ENCODE measurements at places on chromosomes 3 and 15.
A peak's percentile ranks its signal among the peaks of the same experiment; 100 is the strongest.

- no peak for DNase-seq
Observed at GRCh38 chr15:45637552-45638033, 2.8 kb downstream of the SQOR start.

- DNase-seq: no peak
Observed at GRCh38 chr15:81863162-81863561, 182.7 kb downstream of the MEX3B start.

- no peak for DNase-seq
Observed at GRCh38 chr15:60555806-60556205, 76.9 kb upstream of the ICE2 start.

DNA sequence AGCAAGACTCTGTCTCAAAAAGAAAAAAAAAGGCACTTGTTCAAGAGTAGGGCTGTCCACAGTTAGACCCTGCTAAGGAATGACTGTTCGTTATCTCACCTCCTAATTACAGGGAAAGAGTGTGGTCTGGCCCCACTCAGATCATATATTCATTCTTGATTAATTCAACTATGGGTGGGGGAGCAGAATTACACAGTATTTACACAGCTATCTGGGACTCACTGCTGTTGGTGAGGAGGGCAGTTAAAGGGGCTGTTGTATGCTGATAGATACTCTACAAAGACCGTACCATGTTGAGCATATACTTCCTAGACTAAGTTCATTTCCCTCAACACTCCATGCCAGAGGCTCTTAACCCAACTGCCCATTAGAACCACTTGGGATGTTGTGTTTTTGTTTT lies 3.8 kb upstream of the ZNF620 start:
- DNase-seq: no peak

DNA sequence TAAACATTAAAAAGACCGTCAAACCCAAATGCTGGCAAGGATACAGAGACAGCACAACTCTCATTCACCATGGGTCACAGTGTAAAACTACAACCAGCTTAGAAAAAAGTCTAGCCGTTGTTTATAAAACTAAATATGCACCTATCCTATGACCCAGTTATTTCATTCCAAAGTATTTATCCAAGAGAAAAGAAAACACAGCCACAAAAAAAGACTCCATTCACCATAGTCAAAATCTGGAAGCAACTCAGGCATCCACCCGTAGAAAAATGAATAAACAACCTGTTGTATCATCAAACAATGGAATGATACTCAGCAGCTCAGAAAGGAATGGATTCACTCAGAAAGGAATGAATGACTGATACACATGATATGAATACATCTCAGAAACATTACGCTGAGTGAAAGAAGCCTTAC lies 28.6 kb downstream of the PLD1 start:
- DNase-seq: no peak

GRCh38 chr3:113731694-113732093 lies 14.4 kb downstream of the NAA50 start:
- DNase-seq: no peak

DNA sequence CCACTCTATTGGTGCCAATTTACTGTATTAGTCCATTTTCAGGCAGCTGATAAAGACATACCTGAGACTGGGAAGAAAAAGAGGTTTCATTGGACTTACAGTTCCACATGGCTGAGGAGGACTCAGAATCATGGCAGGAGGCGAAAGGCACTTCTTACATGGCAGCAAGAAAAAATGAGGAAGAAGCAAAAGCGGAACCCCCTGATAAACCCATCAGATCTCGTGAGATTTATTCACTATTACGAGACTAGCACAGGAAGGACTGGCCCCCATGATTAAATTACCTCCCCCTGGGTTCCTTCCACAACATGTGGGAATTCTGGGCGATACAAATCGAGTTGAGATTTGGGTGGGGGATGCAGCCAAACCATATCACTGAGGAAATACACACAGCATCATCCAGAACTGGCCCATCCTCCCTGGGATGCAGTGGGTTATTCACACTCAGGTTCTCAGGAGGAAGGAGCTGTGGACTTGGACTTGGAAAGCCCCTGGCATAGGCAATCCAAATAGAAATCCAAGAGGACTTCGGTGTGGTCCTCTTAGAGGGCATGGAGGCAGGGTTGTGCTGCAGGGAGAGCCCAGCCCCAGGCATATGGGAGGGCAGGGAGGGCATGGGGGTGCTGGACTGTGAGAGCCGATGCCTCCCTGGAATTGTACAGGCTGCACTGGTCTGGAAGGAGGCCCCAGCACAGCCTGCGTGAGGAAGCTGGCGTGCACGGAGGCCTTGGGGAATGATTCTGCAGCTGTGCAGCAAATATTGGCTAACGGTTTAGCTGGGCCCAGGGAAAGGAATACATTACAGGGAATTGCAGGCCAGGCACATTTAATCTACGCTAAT lies 62.9 kb downstream of the EFCAB12 start:
- no peak for DNase-seq

- DNase-seq: no peak
Observed at GRCh38 chr15:90667073-90667754, 49.9 kb upstream of the BLM start.

DNA sequence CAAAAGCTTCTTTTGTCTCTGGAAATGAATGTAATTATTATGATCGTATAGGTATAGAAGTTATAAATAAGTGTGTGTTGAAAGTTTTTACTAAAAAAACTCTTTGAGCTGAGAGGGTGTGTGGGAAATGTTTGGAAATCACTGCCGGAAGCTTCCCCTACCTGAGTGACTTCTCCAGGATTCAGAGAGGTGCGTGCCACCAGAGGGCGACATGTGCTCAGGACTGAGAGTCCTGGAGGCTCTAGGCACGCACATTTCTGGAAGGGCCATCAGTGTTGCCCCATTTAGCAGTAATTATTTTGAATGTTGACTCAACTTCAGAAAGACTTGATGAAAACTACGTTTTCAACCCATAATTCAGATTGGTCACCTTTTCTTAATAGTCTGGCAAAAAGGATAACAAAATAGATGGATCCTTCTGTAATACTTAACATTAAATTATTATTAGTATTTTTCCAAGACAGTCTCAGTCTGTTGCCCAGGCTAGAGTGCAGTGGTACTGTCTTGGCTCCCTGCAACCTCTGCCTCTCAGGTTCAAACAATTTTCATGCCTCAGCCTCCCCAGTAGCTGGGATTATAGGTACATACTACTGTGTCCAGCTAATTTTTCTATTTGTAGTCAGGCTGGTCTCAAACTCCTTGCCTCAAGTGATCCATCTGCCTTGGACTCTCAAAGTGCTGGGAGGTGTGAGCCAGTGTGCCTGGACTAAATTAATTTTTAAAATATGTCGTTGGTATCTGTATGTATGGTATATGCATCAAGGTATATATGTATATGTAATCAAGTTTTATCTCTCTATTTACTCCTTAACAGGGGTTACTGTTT lies 34.5 kb downstream of the GPR171 start:
- DNase-seq: peak; percentile 65

DNA sequence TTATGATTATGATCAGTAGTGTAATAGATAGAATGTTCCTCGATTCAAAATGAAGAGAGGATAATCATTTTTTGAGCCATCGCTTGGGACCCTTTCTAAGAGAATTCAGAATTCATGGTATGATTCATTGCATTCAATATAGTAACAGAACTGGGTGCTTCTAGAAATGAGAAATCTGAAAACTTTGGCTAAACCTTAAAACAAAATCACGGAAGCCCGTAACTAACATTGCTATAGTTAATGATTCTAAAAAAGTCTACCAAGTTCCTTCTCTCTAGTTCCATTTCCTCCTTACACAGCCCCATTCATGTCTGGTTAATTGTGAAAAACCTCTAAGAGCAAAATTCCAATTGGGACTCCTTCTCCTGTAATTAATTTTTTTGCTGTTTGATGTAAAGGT lies 217.1 kb downstream of the GBE1 start:
- no peak for DNase-seq

DNA sequence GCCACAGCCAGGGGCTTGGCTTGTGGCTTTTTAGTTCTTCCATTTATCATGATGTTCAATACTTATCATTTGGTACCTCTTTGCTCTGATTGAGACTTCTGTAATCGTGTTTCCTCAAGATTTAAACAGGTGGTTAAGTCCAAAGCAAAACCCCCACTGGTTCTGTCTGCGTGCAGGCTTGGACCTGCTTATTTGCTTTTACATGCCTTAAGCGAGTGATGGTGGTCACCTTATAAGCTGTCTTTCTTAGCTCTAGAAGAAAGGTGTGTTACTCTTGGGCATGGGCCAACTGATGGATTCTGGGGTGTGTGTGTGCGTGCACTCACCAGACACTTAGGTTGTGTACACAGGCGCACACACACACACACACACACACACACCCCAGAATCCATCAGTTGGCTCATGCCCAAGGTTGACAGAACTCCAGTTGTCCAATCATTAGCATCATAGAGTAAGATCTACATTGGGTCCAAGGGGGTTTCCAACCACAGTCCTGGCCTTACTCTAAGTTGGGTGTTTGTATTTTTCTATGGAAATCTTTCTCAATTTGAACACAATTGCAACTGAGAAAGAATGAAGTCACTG lies 1.2 kb downstream of the MYZAP start:
- no peak for DNase-seq

GRCh38 chr15:44370830-44371229 lies 56.6 kb upstream of the CTDSPL2 start:
- no peak for DNase-seq

DNA sequence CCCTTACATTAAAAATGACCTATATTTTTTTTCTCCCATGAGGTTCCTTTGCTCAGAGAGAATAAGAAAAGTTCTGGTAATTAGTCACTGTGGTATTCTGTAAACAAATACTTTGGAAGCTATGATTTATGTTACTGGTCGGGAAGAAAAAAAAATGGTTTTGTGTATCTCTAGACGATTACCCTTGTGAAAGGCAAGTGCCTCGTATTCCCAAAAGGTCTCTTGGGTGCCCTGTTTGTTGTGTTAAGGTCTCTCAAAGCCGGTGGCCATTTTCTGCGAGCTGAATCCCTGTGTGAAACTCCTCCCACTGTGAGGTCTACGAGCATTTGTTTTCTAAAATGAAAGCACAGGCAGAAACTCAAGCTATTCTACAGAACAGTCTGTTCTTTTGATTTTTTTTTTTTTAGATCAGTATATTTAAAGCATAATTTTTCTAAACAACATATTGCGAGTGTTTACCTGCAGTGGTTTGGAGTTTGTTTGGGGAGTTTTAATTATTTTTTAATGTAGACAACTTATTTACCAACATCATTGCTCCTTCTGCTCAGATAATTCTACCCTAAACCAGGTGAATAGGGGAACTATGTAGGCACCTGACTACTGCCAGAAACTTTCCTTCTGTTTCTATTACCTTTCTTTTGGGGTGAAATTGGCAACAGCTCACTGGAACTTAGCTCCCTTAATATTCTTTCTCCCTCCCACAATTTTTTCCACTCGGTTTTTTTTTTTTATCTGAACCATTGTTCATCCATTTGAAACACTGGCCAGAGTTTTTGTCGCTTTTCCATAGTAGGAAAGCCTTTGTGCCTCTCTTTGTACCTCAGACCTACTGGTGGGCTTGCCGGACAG lies 44.0 kb downstream of the ZBTB38 start:
- no peak for DNase-seq

DNA sequence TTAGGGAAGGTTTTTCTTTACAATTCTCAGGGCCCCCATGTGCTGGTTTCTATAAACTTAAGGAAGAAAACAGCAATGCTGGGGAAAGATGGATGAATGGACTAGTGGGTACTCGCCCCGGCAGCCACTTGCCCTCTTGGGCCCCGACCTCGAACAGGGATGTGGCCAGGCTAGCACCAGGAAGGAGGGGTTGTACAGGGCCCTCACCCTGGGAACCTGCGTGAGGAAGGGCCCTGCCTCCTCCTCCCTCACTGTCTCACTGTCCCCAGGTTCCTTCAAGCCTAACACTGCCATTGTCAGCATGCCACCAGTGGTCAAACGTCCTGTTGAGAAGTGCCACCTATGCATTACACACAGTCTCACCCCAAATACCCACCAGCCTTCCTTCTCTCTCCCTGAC lies 9.1 kb downstream of the ADAMTS17 start:
- no peak for DNase-seq

- DNase-seq: no peak
Observed at GRCh38 chr15:95591270-95591669, 739.2 kb upstream of the NR2F2 start.

DNA sequence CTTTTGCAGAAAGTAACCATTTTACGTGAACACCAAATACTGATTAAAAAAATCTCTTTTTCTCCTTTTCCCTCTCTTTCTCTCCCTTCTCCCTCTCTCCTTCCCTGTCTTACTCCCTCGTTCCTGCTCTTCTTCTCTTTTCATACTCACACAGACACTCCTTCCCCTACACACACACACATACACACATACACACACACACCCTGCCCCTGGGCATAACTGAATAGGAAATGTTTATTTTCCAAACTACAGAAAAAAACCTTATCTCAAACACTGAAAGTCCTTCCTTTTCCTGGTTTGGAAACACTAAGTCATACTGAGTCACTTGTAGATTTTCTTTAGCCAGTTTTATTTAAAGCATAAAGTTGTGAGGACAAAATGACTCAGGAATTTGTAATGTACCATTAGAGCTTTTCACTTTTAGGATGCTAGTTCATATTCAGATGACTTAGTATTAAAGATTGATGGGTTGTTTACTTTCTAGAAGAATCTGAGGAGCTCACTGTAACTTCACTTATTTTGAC lies 62.4 kb downstream of the MBNL1 start:
- DNase-seq: no peak

DNA sequence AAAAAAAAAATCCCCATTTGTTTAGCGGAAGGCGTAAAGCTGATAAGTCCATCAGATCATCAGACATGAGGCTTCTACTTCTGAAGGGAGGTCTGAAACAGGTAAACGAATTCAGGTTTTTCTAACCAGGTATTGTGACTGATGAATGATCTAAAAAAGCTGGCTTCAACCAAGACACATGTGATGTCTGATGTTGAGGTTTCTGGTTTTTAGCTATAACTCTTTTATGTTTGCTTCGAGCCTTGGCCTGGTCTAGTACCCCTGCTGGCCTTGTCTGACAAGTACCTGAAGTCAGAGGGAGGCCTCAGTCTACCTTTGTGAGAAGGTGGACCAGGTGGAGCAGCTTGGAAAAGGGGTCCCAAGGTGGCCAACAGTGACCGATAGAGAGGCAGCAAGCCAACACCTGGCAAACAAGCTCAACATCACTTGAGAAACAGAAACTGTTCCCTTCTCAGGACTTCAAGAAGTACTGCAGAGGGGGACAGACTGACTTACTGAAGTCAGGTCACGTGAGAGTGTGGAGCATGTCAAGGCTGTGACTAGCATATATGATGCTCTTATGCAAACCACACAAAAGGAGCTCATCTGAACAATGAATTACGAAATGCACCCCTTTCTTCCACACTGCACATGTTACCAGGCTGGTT lies 33.0 kb upstream of the CA12 start:
- no peak for DNase-seq

- no peak for DNase-seq
Observed at GRCh38 chr3:194312743-194313281, 38.3 kb downstream of the CPN2 start.

DNA sequence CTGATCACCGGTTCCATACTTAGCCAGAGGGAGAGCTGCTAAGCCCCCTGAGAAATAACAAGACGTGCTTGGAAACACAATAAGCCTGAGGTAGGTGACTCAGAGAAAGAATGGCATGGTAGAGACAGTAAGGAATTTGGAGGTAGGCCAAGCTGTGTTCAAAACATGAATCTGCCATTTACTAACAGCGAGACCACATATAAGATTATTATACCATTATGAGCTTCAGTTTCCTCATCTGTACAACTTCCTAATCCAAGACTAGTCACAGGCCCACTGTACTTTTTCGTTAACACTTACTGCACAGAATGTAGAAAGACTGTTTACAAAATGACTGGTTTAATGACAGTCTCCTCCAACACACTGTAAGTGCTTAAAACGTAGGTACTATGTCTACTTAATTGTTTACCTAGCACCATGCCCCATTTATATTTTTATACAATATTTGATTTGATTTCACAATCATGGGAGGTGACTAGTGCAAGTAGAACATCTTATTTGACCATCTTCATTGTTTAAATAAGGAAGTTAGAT lies 25.7 kb downstream of the ATOSA start:
- no peak for DNase-seq
